ENCODE measurements at places on chromosomes 6 and 20. TPM values are rescaled to one million over a fixed set of nuclear protein-coding genes. Genes with fewer than 3 reads are reported as not detected.

The MRPS10 gene
- 36.2 TPM for total RNA-seq

The TRDN gene
- not detected for total RNA-seq

The OOEP gene
- total RNA-seq: not detected

The LHFPL5 gene
- total RNA-seq: 0.12 TPM

The CAGE1 gene
- not detected for total RNA-seq

The CLDN20 gene
- not detected for total RNA-seq

The PKIB gene
- total RNA-seq: 0.53 TPM

The BNIP5 gene
- total RNA-seq: not detected

Data from A549 treated with Mapracorat at 1 μM for 4 hours (cell line).